Epithelial cell of prostate (primary cell): ENCODE measurements at places on chromosomes 5 and 9.
A peak's percentile ranks its signal among the peaks of the same experiment; 100 is the strongest.

DNA sequence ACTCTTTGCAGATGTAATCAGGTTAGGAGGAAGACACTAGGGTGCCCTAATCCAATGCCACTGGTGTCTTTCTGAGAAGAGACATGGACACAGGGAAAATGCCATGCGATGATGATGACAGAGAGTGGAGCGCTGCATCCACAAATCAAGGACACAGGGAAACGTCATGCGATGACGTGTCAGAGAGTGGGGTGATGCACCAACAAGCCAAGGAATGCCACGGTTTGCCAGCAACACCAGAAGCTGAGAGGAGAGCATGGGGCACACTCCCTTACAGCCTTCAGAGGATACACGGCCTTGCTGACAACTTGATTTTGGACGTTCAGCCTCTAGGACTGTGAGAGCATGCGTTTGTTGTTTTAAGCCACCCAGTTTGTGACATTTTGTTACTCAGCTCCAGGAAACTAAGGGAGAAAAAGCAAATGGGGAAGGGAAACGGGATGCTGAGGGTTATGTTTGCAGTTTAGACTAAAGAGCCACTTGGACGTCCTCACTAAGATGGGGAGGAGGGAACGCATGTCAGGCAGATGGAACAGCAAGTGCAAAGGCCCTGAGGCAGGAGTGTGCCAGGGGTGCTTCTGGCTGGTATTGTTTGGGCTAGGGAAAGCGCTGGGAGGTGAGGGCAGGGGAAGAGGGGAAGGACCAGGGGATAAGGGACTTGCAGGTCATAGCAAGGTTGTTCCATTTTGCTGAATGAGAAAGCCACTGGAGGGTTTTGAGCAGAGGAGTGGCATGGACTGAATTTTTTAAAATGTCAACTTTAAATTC lies 2.5 kb upstream of the TENT4A start:
- DNase-seq, result no peak

DNA sequence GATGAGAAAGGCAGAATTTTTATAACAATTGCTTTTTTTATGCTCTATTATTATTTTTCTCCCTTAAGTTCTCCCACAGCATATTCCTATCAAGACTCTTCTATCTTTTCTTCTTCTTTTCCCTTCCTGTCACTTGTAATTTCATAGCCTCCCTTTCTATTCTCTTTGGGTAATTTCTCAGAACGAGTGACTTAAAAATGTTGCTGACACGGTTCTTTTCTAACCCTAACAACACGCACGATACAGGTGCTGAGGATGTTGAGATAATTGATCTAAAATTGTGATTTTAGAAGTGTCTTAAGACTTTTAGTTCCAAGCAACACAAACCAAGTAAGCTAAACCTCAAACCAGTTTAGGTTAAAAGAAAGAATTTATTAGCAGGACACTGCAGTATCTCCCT lies 105.9 kb downstream of the RASGRF2 start:
- DNase-seq, result no peak

DNA sequence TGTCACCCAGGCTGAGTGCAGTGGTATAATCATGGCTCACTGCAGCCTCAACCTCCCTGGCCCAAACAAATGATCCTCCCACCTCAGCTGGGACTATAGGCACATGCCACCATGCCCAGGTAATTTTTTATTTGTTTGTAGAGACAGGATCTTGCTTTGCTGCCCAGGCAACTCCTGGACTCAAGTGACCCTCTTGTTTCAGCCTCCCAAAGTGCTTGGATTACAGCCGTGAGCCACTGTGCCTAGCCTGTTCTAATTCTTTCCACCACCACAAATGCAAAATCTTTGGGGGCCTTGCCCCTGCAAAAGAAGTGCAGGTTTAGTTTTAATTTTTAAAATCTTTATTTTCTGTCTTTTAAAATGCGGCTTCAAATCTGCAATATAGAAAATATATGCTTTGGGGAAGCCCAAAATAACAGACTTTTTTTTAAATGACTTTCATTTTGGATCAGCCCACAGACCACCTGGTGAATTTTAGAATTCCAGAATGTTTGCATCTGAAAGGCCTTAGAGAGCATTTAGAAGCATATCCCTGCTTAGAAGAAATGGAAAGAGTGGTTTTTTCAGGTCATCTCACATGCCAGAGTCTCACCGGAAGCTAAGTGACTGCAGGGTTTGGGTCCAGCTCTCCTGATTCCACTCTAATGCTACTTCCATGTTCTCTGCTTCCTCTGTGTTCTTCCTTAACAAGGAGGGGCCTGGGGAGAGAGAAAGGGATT lies 111.4 kb upstream of the FER start:
- DNase-seq, result no peak

- no peak for DNase-seq
Observed at GRCh38 chr9:88972401-88972800, 18.9 kb upstream of the S1PR3 start.

DNA sequence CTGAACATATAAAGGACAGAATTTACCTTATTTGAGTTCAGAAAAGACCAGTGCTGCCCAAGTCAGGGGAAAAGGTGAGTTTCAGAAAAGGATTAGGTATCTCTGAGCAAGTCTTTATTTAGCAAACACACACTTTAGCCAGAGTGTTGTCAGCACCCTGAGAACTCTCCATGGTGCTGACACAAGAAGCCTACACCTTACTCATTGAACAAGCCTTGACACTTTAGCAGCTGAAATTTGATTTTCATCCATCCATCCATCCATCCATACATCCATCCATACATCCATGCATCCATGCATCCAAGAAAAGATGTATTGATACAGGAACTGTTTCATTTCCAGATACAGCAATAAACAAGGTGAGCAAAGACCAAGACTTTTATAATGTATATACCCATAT lies 311.2 kb downstream of the TRIM32 start:
- DNase-seq, result no peak

GRCh38 chr5:33409435-33410170 lies 31.2 kb upstream of the TARS1 start:
- no peak for DNase-seq

GRCh38 chr5:38494175-38494574 lies 62.3 kb downstream of the LIFR start:
- DNase-seq, result no peak

DNA sequence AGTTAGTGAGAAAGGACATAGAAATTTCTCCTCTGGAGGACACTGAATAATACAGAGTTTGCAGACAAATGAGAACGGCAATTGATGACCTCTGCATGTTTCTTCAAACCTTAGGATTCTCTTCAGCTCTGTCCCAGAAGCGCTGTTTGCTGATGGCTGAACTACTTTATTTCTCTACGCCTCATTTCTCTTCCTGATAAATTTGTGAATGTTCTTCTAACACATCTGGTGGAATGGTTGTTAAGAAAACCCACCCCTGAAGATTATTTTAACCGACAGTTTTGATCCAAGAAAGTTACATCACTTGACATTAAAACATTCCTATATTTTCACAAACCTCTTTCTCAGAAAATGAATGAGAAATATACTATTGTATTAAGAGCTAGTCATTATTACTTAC lies 1150.6 kb downstream of the DTWD2 start:
- DNase-seq, result no peak

- DNase-seq, result no peak
Observed at GRCh38 chr5:135514116-135514515, 21.6 kb downstream of the NEUROG1 start.

DNA sequence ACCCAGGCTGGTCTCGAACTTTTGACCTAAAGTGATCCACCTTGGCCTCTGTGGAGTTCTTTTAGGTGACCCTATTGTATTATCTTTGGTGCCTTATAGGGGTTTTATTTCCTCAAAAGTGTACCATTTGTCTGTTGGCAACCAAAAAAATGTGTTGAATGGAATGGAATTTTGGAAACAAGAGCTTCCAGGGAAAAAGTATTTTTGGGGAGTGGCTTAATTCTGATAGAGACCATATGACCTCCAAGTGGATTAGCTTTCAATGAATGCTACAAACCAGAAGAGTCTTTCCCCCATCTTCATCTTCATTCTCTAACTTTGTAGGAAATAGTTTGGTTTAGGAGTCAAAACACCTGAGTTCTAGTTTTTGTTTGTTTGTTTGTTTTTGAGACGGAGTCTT lies 3.4 kb upstream of the OGN start:
- no peak for DNase-seq

GRCh38 chr5:147576646-147577535 lies 67.0 kb upstream of the DPYSL3 start:
- DNase-seq, result no peak

GRCh38 chr9:92455217-92455616 lies 27.1 kb downstream of the ASPN start:
- no peak for DNase-seq

DNA sequence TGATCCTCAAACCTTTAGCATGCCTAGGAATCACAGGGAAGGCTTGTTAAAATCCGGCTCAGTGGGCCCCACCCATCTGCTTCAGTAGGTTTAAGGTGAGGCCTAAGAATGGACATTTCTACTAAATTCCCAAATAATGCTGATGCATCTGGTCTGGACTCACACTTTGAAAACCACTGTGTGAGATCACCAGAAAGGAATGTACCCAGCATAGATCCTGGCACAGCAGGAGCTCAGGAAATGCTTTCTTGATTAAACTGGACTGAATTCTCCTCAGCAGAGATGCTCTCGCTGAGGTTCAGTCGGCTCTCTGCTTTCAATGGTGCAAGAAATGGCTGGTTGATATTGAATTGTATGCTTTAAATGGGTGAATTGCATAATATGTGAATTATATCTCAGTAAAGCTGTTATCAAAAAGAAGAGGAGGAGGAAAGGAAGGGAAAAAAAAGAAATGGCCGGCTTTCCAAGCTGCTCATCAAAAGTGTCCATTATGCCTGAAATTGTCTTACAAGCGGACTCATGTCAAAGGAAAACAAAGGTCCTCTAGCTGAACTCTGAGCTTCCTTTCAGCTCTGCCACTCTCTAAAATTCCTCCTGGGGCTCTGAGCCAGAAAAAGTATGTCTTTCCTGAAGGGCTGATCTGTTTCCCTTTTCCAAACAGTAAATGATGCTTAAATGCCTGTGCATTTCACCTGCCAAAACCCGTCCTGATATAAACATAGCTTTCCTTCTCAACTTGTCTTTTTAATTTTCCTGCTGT lies 77.6 kb upstream of the SAP30L start:
- DNase-seq, result peak; percentile 50

GRCh38 chr9:112945620-112946208 lies 55.0 kb upstream of the SLC46A2 start:
- no peak for DNase-seq

GRCh38 chr9:130328349-130328801 lies 62.8 kb downstream of the HMCN2 start:
- no peak for DNase-seq

- no peak for DNase-seq
Observed at GRCh38 chr9:75108571-75108970, 20.3 kb downstream of the OSTF1 start.

DNA sequence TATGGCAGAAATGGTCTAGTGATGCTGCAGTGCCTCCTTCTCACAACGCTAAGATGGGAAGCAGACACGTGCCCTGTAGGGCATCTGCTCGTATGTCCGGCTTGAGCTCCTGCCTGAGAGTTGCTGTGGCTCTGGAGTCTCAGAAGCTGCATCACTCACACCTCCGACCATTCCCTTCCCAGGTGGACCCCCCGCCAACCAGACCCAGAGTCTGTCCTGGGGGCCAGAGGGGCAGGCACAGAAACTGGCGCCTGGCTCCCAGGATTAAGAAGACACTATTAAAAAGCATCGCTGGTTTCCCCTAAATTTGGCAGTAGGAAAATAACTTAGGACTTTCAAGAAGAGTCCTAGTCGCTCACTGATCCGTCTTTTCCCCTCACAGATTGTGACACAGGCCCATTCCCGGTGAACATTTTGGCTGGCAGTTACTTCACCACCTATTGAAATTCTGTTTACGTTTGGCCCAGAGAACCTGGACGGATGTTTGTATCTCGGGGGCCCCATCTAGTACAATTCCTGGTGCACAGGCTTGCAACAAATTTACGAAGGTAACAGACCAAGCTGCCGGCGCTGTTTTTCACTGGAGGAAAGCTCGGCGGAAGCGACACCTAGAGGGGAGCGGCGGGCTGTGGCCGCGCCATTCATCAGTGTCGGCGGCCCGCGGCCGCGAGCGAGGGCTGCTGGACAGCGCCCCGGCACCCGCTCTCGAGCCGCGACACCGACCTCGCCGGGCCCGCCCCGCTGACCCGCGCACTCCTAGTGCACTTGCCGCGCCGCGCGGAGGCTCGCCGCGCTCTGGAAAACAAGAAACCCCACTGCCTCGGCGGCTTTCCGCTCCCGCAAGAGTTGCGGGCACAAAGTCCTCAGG lies 1.6 kb downstream of the FSTL4 start:
- DNase-seq, result no peak
